Stromal cell of bone marrow (primary cell): ENCODE measurements at places on chromosomes 7 and 10.

GRCh38 chr7:152435384-152436110 is at the start of gene KMT2C:
KMT2C (minus strand) TSS chr7:152436003; CDS start chr7:152435786, 217 bp downstream.
- DNase-seq = no peak

GRCh38 chr7:101824440-101824839 is 7.0 kb downstream of the CUX1 start:
- DNase-seq = no peak

- DNase-seq = no peak
These were observed 57.8 kb upstream of the SDK1 start for GRCh38 chr7:3243256-3243655.

- DNase-seq = no peak
These were observed 154.2 kb downstream of the LCOR start for GRCh38 chr10:96986200-96986856.

GRCh38 chr7:139133335-139134139 is 24.0 kb upstream of the ZC3HAV1 start:
- DNase-seq = peak; percentile 83

GRCh38 chr10:48813291-48813690 is 126.3 kb downstream of the LRRC18 start:
- DNase-seq = no peak

DNA sequence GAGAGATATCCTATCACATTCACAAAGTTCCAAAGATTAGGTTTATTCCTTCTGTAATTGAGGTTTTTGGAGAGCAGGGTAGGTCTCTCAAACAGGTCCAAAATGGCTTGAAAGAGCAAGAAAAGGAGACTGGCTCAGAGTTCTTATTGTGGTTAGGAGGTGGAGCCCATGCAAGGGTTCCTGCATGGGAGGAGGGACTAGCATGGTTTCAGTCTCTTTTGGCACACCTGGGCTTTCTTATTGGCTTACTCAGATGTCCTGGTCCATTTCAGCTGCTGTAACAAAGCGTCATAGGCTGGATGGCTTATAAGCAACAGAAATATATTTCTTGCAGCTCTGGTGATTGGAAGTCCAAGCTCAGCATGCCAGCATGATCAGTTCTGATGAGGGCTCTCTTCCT is 493.1 kb downstream of the REEP3 start:
- DNase-seq = no peak

- DNase-seq = no peak
These were observed 80.7 kb downstream of the ITGB8 start for GRCh38 chr7:20411372-20411771.
